ENCODE measurements at places on chromosomes 12 and 14.
A peak's percentile ranks its signal among the peaks of the same experiment; 100 is the strongest.

GRCh38 chr12:100393200-100393599, 36.3 kb downstream of the SLC17A8 start:
- ATAC-seq = no peak

- ATAC-seq = no peak
Observed at GRCh38 chr14:49769581-49770211, 1.7 kb downstream of the KLHDC2 start.

DNA sequence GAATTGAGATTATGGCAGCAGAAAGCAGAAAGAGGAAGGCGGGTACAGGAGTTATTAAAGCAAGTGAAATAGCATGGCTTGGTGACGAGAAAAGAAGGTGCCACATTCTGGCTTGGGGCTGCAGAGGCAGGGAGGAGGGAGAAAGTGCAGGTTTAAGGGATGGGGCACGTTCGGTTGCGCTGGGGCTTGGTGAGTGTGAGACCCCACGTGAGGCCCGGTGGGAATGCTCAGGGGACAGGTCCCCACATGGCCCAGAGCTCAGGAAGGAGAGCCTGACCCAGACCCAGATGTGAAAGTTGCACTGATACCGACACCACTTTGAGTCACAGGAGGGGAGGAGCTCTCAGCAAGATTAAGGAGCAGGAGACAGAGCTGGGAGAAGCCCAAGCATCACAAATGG, 187.1 kb downstream of the PIWIL1 start:
- no peak for ATAC-seq

GRCh38 chr12:113119980-113120669, 15.4 kb downstream of the RASAL1 start:
- ATAC-seq = no peak

GRCh38 chr12:84272324-84272723, 640.3 kb downstream of the SLC6A15 start:
- no peak for ATAC-seq

DNA sequence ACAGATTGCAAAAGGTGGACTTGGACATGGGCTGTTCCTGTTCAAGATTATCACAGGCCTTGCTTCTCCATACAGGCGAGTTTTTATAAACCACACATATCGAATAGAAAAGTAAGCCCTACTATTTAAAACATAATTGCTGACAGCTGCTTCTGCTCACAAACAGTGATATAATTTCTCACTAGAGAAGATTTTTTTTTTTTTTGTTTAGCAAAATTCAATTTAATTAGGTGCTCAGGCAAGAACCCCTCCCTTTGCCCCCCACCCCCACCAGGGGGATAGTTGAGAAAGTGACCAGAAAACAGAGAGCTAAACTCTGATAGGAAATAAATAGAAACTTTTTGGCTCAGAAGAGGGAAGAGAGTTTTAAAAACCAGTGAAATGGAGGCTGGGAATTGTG, 132.8 kb upstream of the CRY1 start:
- ATAC-seq = no peak

- no peak for ATAC-seq
Observed at GRCh38 chr14:104350463-104351185, 212.2 kb downstream of the KIF26A start.

- no peak for ATAC-seq
Observed at GRCh38 chr12:124655048-124655697, 87.8 kb upstream of the NCOR2 start.

DNA sequence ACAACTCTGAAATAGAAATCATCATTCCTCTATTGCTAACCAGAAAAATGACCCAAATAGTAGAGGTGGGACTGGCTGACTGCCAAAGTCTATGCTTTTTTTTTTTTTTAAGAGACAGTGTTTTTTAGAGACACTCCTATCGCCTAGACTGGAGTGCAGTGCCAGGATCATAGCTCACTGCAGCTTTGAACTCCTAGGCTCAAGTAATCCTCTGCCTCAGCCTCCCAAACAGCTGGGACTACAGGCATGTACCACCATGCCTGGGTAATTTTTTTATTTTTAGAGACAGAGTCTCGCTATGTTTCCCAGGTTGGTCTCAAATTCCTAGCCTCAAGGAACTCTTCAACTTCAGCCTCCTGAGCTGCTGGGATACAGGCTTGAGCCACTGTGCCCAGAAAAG, 19.2 kb downstream of the NR2C1 start:
- ATAC-seq = no peak

- no peak for ATAC-seq
Observed at GRCh38 chr14:99809360-99809759, 16.1 kb downstream of the EML1 start.

DNA sequence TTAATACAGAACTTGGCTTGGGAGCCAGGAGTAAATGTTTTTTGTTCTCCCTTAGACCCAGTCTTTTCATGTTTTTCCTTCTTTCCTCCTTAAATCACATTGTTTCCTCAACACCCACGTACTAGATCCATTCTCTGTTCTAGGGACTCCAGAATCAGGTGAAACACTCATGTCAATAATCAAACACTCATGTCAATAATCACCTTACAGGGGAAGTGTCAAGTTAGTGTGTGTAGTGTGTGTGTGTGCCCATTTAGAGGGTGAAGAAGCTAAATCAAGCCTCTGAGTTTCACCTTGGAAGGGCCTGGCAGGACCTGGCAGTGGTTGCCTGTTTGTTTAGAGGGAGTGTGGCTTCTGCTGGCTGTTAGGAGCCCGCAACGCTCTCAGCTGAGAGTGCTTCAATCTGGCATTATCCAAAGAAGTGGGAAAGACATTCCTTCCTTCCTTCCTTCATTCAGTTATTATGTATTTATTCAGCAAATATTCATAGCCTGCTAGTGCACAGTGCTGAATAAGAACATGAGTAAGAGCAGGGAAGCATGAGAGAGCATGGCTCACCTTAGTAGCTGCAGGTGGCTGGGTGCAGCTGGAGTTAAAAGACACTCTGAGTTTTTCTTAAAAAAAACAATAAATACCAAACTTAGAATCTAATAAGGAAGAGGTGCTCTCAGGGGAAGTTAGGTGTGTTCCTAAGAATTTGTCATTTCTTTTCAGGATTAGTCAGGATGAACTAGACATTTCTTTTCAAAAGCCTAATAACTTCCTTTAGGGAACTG, 17.6 kb upstream of the EID3 start:
- ATAC-seq = peak; percentile 30

DNA sequence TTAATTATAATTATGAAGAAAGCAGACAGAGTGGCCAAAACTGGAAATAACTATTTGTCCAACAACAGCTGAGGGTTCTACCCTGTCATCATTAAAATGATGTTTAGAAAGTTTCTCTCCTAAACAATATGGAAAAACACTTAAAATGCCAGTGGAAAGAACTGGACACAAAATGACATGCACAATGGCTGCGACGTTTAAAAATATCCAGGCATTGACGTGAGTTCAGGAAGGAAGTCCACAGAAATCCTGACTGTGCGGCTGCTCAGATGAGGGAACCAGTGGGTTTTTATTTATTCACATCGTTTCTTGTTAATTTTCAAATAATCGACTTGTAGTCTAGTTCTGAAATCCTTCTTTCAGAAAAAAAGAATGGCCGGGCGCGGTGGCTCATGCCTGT, 58.3 kb downstream of the CCNK start:
- ATAC-seq = no peak

- ATAC-seq = no peak
Observed at GRCh38 chr12:28869197-28869596, 279.9 kb upstream of the FAR2 start.

GRCh38 chr14:20143911-20144310, 5.3 kb downstream of the OR4N5 start:
- ATAC-seq = no peak

DNA sequence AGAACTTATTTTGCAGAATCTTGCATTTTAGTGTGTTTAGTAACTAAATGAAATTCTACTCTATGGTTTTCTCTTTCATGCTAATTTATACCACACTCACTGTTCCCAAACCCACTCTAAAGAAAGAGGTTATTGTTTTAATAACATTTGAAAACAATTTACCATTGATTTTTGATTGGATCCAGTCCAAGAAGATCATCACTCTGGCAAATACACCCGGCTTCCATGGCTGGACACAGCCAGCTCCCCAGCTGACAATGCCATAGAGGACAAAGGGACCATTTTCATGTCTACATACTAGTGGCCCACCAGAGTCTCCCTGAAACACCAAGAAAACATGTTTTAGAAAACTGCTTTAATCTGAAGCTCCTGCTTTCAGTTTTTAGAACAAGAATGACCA, 42.4 kb downstream of the OVCH1 start:
- ATAC-seq = no peak

DNA sequence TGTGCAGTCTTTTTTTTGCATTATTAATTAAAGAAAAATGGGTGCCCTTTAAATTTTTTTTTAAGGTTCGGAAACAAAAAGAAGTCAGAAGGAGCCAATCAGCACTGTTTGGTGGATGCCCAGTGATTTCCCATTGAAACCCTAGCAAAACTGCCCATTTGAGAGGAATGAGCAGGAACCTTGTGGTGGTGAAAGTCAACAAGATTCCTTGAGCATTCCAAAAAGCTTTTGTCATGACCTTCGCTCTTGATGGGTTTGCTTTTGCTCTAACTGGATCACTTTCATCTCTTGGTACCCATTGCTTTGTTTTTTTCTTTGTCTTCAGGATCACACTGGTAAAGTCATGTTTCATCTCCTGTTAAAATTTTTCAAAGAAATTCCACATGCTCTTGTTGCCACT, 54.1 kb downstream of the ADIPOR2 start:
- ATAC-seq = no peak

GRCh38 chr12:69545081-69545480, 40.2 kb upstream of the CCT2 start:
- ATAC-seq = peak; percentile 23

GRCh38 chr12:125696054-125696453, 630.8 kb downstream of the AACS start:
- ATAC-seq = no peak

DNA sequence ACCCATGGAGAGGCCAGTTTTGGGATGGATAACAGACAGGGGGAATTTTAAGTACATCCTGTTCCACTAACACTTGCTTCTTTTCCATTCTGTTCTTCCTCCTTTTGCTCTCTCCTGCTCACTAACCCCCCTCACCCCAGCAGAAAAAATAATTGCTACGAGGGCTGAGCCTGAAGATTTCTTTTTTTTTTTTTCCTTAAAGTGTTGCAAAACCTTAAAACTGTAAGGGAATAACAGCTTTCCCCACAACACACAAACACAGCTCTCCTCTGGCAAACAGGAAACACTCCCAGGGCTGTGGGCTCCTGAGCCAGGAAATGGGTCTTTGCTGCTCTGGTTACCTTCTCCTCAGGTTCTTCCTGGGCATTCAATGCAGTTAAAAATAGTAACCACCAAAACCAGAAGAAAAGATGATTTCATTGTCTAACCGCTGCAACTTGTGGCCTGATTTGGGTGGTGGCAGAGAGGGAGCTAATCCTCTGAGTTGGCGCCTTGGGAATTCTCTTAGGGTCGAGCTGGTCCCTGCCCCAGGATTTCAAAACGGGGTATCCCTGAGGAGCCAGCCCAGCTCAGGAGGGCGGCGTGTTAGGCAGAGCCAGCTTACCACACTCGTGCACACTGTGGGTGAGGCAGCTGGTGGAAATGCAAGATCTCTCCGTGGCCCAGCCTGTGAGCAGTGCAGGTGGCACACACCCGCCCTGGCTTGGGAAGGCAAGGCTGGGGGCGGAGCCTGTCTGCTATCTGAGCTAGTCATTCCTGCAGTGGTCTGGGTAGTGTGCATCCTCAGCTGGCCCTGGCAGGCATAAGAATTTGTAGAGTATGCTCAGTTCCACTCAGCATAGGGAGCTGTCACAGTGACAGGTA, 17.1 kb upstream of the EMP1 start:
- ATAC-seq = peak; percentile 96

GRCh38 chr12:107435520-107435919, 250.1 kb upstream of the PWP1 start:
- no peak for ATAC-seq

DNA sequence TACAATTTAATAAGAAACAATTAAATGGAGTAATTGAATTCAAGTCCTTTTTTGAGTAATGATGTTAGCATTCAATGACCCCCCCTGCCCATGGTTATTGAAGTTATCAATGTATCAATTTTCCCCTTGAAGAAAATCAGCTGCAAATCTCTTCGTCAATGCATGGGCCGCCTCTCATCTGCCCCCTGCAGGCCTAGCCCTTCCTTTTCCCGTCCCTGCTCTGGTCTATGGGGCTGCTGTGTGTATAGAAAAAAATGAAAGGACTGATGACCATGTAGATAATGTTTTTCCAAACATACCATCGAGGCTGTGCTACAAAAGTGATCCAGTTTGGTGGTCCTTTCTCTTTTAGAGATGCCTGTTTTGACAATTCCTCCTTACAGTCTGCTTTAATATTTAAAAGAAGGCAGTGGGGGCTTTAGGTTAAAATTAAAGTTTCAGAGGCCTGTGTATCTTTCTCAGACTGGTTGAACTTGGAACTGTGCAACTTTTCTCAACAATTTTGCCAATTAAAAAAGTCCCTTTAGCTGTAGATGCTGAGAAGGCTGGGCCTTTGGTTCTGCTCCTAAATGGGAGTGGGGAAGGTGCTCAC, 98.4 kb downstream of the APAF1 start:
- no peak for ATAC-seq

DNA sequence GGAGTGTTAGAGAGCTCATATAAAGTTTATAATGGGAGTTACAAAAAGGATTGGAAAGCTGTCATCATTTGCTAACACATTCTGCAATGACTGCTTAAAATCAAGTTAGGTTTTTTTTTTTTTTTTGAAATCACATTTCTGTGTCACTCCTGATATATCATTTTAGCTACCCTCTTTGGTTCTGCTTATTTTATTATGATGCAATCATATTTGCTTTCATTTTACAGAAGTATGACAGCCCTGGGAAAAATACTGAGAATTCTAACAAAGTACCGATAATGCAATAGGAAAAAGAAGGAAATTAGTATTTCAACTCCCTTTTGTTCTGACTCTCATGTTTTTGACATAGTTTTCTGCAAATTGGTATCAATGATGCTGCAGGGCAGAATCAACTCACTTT, 71.6 kb upstream of the MDGA2 start:
- no peak for ATAC-seq

DNA sequence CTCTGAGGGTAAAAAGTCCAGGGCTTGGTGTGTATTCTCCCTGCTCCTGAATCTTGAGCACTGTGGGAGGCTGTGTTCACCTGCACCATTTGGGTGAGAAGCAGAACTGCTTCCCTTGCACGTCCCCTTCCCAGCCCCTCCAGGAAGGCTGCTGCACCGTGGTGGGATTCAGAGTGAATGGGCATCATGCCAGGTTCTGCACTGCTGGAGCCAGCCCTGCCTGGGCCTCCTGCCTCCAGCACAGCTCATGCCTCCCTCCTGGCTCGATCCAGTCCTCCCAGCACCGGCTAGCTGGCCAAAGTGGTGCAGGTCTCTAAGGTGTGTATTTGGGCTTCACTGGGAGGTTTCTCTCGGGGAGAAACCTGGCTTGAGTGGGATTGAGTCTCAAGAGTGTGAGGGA, 54.9 kb downstream of the ANKRD9 start:
- ATAC-seq = no peak

- no peak for ATAC-seq
Observed at GRCh38 chr12:11853126-11853525, 203.7 kb downstream of the ETV6 start.

GRCh38 chr12:124979568-124979967, 9.4 kb downstream of the DHX37 start:
- ATAC-seq = no peak

DNA sequence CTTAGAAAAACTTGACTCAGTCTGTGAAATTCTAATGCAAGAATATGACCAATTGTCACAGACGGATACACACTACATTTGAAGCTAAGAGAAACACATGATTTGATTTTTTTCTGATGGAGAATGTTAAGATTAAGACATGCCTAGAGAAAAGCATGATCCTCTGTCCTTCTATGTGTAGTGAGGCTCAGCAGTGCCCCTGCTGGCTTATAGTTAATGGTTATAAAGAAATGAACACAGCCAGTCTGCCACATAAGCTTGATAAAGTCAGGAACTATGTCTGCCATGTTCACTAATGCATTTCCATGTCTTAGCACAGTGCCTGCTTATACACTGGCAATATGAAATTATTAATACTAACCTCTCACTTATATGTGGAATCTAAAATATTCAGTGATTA, 168.1 kb upstream of the DAAM1 start:
- no peak for ATAC-seq
